Left kidney (tissue), 8 donors: ENCODE measurements at places on chromosomes 5 and 9.

DNA sequence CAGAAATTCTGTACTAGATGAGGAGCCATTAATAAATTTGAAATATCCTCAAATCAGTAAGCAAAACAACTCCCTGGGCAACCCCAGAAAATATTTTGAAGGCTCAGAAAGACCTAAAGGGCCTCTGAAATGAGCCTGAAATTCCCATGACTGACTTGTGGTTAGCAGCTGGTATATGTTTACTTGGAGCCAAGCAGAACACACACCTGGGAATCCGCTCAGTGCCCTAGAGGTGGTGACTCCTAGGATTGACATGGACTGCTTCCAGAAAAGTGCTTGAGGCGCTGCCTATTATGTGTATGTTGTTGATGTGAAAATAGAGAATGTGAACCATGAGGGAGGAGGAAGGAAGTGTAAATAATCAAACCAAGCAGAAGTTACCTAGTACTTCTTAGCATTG is 14.7 kb downstream of the RFK start:
- no peak for DNase-seq

DNA sequence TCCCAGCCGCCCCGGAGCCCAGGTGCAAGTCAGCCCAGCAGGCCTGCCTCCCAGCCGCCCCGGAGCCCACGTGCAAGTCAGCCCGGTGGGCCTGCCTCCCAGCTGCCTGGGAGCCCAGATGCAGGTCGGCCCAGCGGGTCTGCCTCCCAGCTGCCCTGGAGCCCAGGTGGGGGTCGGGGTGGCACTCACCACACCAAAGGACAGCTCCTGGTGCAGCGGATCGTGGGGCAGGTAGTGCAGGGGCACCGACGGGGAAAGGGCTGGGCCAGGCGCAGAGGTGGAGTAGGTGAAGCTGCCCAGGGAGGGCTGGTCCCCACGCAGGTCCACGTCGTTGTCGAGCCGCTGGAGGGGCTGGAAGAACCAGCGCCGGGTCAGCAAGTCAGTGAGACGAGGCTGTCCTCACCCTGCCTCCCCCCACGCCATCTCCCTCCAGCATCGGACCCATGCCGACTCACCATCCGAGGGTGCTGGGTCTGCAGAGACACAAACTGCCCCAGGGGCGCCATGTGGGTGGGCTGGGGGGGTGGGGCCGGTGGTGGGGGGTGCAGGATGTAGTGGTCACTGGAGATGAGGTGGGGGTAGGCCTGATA is 6.7 kb downstream of the RNF44 start:
- DNase-seq = no peak

GRCh38 chr9:137114220-137114612 is 317 bp downstream of the DPP7 start:
- DNase-seq = no peak

GRCh38 chr5:124908581-124909451 is 162.4 kb upstream of the ZNF608 start:
- DNase-seq = no peak

DNA sequence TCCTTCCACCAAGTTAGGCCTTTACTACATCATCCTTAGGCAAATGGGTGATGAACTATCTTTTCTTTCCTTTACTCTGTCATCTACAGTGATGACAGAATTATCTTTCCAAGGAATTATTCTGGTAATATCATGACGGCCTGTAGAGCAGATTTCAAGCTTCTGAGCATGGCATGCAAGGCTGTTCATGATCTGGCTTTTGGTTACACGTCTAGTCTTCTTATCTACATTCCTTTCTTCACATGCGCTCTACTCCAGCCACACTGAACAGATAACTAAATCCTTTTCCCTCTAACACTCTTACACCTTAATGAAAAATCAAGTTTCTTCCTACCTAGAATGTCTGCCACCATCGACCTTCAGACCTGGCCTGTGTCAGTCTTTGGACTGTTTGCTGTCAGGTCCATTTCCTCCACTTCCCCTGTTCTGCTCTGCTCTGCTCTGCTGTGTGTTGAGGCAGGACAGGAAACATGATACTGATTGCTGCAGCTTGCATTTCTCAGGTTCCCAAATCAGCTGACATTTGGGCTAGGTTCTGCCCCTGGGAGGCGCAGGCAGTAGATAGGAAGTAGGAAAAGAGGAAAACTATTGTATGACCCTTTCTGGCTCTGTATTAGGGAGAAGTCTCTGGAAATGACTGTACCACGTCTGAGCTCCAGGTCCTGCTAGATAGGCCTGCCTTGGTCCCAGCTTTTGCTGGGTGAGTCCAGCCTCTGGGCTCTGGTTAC is 4.2 kb downstream of the SCGB3A2 start:
- DNase-seq = no peak

- no peak for DNase-seq
Observed at GRCh38 chr5:106587-106986, 14.6 kb downstream of the PLEKHG4B start.

DNA sequence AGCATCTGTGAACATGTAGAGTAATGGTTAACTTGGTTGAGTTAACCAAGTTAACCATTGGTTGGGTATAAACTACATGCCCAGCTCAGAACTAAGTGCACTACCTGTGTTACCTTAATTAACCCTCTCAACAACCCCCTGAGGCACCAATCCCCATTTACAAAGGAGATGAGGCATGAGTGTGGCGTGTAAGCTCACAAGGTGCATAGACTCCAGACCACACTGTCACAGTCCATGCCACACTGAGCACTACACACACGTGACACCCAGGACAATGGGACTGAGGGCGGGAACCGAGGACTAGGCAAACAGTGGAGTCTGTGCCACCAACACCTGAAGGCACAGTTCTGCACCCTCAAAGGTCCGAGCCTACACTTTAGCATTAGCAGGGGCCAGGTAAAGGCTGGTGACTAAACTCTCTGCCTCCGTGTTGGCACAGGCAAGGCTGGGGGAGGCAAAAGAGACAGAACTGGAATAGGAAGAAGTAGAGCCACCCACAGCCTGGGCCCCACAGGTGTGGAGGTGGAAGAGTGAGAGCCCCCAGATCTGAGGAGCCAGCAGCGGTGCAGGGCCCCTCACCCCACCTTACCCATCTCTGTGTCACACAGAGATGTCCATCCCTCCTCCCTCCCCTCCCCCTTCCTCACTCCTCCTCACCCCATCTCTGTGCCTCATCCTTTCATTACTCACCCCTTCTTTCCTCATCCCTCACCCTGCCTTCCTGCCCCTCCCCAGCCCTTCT is 2.2 kb upstream of the DNAJB5 start:
- no peak for DNase-seq

DNA sequence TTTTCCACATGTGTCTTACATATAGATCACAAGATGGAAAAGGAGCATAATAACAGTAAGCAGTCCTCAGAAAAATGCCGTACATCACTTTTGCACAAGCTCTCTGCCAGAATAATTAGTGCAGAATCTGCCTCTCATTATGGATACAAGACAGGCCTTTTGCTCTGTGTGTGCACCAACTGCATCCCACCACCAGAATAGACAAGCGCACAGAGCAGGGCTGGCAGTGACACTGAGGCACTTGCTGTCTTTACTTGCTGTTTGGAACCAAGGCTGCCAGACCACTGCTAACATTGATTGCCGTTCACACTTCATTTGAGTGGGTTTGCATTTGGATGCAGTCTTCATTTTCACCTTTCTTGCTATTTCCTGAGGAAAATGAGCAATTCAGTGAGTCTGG is 741.3 kb downstream of the TLE1 start:
- no peak for DNase-seq

- no peak for DNase-seq
Observed at GRCh38 chr9:110255034-110255462, 1.3 kb downstream of the TXN start.

- no peak for DNase-seq
Observed at GRCh38 chr5:88722546-88723073, 160.4 kb downstream of the MEF2C start.

DNA sequence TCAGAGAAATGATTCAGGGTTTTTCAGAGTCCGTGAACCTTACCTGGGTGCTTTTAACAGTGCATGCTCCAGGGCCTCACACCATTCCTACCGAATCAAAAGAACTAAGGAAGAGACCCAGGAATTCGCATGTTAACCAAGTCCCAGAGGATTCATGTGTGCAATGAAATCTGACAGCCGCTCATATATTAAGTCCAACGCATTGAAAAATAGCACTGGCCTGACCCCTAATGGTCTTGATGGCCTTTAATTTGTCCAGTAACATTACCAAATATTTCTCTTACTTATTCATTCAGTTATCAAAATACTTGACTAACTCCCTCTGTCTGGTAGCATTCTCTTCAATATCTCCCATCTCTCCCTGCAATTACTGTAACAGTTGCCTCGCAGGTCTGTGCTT is 55.0 kb upstream of the MARCHF11 start:
- no peak for DNase-seq

- DNase-seq = no peak
Observed at GRCh38 chr9:135062254-135062653, 25.2 kb upstream of the OLFM1 start.

- no peak for DNase-seq
Observed at GRCh38 chr5:87582149-87582548, 169.4 kb upstream of the CCNH start.

- DNase-seq = no peak
Observed at GRCh38 chr5:125263356-125263755, 516.9 kb upstream of the ZNF608 start.
